ENCODE measurements at places on chromosomes 2 and 18.
A peak's percentile ranks its signal among the peaks of the same experiment; 100 is the strongest.

DNA sequence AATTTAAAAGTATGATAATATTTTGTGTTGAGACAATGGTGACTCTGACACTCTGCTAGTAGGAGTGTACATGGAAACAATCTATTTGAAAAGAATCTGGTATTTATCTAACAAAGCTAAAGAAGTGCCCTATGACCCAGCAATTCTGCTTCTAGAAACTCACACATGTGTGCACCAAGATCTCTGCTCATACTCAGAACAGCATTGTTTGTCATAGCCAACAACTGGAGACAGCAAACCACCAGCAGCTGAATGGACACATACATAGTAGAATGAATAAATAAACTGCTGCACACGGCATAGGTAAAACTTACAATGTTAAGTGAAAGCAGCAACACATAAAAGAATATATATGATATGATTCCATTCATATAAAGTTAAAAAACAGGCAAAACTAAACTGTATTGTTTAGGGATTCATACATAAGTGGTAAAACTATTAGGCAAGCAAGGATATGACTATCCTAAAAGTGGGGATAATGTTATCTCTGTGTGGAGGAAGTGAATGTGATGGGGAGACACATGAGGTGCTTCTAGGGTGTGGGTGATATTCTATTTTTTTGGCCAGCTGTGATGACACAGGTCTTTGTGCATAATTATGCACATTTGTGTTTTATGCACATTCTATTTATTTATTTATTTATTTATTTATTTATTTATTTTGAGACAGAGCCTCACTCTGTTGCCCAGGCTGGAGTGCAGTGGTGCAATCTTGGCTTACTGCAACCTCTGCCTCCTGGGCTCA, 71.1 kb downstream of the RFTN2 start:
- no peak for DNase-seq

DNA sequence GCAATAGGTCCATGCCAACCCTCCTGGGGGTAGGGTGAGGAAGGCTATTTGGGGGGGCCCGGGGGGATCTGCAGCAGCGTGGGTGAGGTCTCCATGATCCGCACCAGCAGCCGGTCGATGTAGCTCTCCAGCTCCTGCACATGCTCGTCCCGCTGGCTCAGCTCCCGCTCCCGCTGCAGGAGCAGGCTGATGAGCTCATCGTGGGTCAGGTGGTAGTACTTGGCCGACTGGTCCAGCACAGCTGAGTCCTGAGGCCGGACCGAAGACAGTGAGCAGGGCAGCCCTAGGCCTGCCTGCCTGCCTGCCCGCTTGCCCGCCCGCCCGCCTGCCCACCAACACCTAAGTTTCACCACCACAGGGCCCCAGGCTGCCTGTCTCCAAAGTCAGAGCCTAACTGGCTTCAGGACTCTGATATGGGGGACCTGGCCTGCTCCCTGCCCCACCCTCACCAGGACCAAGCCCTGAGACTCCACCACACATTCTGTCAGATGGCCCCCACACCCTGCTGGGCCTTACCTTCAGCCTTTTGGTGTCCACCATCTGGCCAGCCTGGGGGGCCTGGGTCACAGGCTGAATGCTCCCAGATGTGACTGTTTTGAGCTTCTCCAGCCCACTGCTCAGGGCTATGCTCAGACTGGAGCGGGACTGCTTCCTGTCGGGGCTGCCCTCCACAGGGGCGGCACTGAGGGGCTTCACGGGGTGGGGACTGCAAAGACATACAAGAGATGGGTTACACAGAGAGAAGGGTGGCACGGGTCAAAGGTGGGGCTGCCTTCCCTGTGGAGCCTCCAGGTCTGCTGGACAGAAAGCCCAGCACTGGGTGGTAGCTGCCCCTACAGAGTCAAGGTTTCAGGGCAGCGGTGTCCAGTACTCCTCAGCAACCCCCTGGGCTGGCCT, 4.2 kb upstream of the SFXN5 start:
- DNase-seq, result no peak

GRCh38 chr18:2223449-2223848, 347.9 kb downstream of the METTL4 start:
- DNase-seq, result peak; percentile 28

DNA sequence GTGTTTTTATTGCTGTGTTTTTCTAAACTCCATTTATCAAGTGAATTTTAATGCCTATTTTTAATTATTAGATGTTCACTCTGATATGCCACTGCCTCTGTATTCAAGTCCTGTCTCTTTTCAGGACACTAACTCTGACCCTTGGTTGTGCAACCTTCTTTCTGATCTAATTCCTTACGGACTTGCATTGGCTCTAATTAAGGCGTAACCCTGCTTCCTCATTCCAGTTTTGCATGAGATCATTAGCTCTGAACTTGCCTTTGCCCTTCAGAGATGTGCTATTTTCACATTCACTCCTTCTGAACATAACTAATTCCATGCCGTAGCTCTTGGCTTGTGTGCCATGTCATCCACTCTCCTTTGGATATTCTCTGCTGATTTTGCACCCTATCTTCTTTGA, 162.5 kb upstream of the TMEFF2 start:
- DNase-seq, result no peak

DNA sequence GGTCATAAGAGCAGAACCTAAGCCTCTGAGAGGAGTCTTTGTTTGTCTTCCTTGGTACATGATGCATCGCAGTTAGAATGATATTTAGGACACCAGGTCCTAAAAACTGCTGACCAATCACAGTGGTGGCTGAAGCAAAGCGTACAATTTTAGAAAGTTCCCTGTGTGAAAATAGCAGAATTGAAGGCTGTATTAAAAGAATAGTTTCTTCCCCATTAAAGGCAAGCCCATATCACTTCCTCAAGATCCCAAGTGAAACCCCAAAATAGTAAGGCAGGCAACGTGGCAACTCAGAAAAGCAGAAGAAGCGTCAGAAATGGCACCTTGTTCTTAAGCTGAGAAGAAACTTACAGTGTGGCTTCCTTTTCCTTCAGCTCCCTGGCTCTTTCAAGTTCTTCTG, 154.8 kb upstream of the PGAP1 start:
- no peak for DNase-seq

DNA sequence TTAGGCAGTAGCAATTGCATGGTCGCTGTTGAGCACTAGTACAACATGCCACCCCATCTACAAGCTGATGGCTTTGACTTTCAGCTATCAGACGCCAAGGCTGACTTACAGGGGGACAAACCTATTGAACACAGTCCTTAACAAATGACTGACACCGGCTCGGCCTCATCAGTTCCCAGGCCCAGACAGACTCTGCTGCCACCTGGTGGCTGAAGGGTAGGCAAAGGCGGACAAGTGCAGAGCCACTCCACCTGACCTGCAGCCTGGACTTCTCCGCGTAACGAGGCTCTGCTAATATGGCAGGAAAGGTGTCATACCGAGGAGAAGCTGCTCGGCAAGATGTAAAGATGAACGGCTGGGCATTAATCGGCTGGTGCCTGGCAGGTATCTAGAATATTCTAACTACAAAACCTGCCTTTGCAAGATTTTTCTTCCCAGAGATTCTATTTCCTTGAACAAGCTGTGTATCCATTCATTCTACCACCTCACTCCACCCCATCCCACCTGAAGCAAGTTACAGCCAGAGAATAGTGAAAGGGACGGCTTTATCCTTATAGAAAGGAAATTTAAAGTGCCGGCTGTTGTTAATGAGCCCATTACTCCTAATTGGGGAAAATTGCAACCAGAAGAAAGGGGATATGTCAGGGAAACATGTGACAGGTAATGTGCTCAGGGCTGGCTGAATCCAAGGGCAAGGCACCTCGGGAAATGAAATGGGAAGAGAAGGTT, 67.4 kb downstream of the STEAP3 start:
- DNase-seq, result peak; percentile 60

DNA sequence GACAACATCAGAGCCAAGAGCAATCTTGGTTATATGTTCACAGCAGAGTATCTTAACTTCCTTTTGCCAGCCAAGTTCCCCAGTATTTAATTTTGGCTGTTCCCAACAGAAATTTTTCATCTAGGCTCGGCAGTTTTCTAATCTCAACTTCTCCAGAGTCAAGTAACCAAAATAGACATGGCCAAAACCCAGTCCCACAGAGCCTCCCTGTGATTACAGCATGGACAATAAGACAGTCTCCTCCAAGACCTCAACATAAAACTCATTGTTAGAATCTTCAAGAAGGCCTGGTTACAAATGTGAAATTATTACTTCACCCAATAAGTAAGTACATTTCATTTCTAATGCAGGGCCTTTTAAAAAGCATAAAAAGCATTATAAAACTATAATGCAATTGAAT, 445.7 kb downstream of the NCKAP5 start:
- no peak for DNase-seq

- no peak for DNase-seq
Observed at GRCh38 chr2:127630864-127631540, 15.0 kb upstream of the GPR17 start.

GRCh38 chr18:49742316-49743116, 70.8 kb downstream of the ACAA2 start:
- DNase-seq, result no peak

- DNase-seq, result no peak
Observed at GRCh38 chr2:23668756-23669304, 258.1 kb downstream of the ATAD2B start.

DNA sequence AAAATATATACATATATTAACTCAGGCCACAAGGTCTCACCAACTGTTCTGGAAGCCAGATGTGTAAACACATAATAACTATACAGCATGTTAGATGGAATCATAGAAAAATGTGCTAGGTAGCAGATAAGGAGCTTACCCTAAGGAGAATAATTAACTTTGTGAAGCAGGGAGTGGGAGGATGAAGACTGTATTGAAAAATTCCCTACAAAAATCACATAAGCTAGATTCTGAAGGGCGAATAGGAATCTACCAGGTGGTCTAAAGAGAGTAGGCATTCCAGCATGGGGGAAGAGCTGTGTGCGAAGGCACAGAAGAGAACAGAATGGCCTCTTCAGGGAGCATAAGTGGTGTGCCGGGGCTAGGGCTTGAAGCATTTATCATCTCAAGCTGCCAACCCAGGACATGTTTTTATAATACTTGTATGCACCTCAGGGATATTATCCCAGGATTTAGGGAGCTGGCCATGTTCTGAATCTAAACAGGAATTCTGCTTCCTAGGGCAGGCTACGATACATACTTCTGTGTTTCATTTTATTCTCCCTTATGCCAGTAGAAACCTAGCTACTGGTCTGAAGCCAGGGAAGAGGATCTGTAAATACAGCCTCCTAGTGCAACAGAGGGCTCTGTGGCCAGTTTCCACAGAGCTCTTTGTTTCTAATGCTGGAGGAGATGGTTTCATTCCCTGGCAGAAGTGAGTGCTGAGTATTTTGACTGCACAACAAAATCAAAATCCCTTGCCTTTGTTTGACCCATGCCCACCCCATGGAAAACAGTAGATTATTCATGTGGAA, 56.7 kb downstream of the NEMP2 start:
- no peak for DNase-seq

DNA sequence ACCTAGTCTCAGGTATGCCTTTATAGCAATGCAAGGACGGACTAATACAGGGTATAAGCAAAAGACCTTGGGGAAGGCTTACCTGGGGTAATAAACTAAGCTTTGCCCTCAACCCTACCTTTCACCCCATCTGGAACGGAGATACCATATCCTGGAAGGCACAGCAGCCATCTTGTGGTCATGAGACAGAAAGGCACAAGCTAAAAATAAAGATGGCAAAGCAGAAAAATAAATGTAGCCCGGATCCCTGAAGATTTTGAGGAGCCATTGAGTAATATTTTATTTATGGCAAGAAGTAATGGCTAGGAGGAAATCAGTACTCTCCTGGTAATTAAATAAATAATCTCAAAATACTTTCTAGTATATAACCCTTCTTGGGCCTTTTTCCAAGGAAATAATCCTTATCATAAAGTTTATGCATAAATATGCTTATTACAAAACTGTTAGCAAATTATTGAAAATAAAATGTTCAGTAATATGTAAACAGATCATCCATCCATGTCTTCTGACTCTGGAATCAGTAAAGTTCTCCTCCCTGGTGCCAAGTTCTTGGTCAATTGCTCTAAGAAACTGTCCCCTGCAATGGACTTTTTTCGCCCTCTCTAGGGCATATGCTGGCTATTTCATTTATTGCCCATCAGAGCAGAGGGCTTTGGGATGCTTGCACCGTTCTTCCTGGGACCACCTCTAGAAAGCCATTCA, 198.7 kb downstream of the SPP2 start:
- no peak for DNase-seq

DNA sequence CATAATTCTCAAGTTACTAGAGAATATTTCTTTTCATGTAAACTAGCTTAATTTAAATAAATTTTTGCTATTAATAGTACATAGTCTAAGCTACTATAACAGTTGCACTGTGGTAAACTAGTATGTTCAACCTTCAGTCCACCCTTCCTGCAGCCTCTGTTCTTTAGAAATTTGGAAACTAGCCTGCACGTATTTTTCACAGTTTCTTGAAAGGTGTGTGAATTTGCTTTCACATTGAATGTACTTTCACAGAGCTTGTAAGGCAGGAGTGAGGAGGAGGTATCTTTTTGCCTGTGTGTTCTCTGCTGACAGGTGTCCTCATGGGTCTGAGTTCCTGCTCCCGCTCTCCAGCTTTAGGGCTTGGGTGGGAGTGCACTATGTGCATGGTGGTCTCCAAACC, 117.5 kb downstream of the ATP9B start:
- no peak for DNase-seq

DNA sequence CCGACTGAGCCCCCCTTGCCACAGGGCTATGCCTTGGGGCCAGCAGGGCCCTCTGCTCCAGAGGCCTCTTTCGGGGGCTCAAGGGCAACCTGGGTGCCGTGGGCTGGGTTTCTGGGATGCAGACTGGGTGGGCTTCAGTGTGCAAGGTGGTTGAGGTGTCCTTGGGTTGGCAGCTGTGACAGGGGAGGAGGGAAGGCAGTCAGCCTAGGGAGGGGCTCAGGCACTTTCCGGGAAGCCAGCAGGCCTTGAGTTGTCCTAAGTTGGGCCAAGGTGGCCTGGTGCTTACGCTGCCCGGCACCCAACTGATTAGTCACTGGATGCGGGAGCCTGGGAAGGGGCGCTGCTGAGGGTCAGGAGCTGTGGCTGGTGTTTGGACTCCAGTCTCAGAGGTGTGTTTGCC, 199.5 kb downstream of the TWIST2 start:
- DNase-seq, result no peak

- no peak for DNase-seq
Observed at GRCh38 chr18:61993831-61994230, 101.0 kb upstream of the RNF152 start.

GRCh38 chr18:69897397-69898108, 50.1 kb downstream of the CD226 start:
- no peak for DNase-seq

- DNase-seq, result no peak
Observed at GRCh38 chr2:172249986-172250385, 147.3 kb upstream of the DLX2 start.

DNA sequence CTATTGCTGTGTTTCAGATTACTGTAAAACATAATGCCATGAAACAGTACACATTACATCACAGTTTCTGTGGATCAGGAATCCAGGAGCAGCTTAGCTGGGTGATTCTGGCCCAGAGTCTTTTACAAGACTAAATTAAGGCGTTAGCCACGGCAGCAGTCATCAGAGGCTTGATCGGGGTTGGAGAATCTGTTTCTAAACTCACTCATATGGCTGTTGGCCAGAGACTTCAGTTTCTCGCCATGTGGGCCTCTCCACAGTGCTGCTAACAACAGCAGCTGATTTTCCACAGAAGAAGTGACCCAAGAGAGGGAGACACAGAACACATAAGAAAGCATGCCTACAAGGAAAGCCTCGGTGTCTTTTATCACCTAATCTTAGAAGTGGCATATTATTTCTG, 89.2 kb upstream of the MYO3B start:
- DNase-seq, result no peak

GRCh38 chr2:212480447-212480846, 58.2 kb downstream of the ERBB4 start:
- no peak for DNase-seq

- no peak for DNase-seq
Observed at GRCh38 chr2:121046335-121046734, 238.7 kb downstream of the TFCP2L1 start.
